ENCODE measurements at places on chromosomes 4 and X. TPM values are rescaled to one million over a fixed set of nuclear protein-coding genes. Genes with fewer than 3 reads are reported as not detected.

KLKB1 gene
- total RNA-seq = not detected

DNA sequence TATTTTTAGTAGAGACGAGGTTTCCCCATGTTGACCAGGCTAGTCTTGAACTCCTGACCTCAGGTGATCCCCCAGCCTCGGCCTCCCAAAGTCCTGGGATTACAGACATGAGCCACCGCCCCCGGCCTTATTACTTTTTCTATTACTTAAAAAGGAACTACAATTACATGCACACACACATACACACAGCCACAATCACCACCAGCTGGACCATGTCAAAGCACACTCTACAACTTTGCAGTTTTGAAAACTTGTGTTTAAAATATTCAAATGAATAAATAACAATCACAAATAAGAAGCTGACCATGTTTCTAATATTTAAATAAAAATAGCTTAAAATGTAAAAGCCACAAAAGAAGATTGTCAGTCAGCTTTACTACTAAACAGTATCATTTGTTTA is 23.4 kb downstream of the SLC10A7 start:
- DNase-seq = no peak

DNA sequence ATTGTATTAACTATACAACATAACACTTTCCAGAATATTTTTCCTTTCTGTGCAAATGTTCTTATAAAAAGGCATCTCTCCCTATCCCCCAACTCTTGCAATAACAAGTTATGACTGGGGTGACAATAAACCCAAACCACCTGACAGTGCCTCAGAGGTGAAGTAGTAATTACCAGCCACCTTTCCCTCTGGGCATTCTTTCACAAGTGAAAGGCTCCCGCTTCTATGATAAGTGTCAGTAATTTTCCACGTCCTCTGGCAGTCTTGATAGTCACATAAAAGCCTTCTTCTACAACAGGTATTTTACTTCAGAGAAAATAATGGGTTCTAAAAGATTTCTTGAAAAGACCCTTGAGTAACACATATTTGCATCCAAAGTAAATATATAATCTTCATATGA is 82.7 kb downstream of the MANBA start:
- DNase-seq = peak; percentile 65

GATA1 gene
- not detected for total RNA-seq

DNA sequence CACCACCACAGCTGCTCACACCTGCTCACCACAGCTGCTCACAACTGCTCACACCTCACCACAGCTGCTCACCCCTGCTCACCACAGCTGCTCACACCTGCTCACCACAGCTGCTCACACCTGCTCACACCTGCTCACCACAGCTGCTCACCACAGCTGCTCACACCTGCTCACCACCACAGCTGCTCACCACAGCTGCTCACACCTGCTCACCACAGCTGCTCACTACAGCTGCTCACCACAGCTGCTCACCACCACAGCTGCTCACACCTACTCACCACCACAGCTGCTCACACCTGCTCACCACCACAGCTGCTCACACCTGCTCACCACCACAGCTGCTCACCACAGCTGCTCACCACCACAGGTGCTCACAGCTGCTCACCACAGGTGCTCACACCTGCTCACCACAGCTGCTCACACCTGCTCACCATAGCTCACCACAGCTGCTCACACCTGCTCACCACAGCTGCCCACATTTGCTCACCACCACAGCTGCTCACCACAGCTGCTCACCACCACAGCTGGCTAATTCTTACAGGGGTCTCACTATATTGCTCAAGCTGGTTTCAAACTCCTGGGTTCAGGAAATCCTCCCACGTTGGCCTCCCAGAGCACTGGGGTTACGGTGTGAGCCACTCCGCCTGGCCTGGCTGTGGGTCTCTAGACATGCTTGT is 30.4 kb upstream of the CPLX1 start:
- no peak for DNase-seq

MAGED1 gene
- 118 TPM for total RNA-seq

GRCh38 chr4:140777386-140777785 is 21.2 kb upstream of the TBC1D9 start:
- DNase-seq = no peak

All from PC-9 (cell line).